ENCODE measurements at places on chromosomes 2 and 18. TPM values are rescaled to one million over a fixed set of nuclear protein-coding genes. Genes with fewer than 3 reads are reported as not detected.

- DNase-seq = peak; percentile 96
Observed at GRCh38 chr18:2515908-2516625, 55.2 kb downstream of the METTL4 start.

DNA sequence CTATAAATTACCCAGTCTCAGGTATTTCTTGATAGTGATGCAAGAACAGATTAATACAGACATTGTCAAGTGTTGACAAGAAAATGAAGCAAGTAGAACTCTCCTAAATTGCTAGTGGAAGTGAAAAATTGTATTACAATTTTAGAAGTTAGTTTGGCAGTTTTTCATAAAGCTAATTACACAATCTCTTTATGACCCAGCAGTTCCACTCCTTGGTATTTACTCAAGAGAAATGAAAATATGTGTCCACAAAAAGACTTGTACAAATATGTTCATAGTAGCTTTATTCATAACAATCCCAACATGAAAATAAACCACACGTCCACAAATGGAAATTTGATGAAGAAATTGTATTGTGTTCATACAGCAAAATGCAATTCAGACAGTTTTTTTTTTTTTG is 49.4 kb downstream of the PDE1A start:
- DNase-seq = no peak

Gene HRH4
- not detected for total RNA-seq

- no peak for DNase-seq
Observed at GRCh38 chr18:21389283-21389682, 147.3 kb downstream of the GREB1L start.

Gene INHBB
- total RNA-seq = 1.8 TPM

- DNase-seq = no peak
Observed at GRCh38 chr2:188495969-188496431, 204.3 kb downstream of the GULP1 start.

Gene SNTG2
- total RNA-seq = not detected

GRCh38 chr2:27379836-27380625 is 503 bp downstream of the ZNF513 start:
- DNase-seq = peak; percentile 58

- no peak for DNase-seq
Observed at GRCh38 chr18:2612996-2613395, 41.6 kb downstream of the NDC80 start.

DNA sequence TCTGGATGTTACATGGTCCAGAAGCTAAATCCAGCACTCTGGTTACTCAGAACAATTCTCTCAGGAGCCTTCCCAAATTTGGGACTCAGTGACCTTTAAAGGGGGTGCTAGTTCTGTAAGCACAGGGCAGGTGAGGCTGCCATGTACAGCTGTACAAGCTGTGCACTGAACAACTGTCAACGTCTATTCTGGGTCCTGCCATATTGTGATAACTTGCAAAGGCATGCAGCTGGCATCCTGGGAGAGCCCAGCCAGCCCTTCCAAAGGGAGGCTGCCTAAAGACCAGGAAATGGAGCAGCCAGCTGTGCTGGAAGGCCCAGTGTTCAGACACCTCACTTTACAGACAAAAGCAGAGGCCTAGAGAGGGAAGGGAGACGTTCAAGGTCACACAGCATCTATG is 204.8 kb downstream of the KLHL29 start:
- DNase-seq = no peak

GRCh38 chr2:62304429-62305417 is 108.8 kb downstream of the B3GNT2 start:
- peak; percentile 99 for DNase-seq

DNA sequence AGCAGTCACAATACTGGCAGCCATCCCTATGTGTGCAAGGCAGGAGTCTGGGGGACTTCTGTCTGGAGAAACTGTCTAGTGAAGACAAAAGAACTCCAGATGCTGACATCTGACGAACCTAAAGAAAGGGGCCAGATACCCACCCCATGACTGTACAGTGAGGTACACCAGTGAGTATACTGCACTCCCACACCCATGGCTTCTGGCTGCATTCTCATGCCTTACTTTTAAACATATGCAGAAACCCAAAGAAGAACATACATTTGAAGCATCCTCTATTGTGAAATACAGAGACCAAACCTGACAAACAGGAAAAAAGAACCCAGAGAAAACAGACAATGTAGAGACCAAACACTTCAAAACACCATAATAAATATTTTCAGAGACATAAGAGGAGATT is 102.2 kb downstream of the ACTR3 start:
- no peak for DNase-seq

DNA sequence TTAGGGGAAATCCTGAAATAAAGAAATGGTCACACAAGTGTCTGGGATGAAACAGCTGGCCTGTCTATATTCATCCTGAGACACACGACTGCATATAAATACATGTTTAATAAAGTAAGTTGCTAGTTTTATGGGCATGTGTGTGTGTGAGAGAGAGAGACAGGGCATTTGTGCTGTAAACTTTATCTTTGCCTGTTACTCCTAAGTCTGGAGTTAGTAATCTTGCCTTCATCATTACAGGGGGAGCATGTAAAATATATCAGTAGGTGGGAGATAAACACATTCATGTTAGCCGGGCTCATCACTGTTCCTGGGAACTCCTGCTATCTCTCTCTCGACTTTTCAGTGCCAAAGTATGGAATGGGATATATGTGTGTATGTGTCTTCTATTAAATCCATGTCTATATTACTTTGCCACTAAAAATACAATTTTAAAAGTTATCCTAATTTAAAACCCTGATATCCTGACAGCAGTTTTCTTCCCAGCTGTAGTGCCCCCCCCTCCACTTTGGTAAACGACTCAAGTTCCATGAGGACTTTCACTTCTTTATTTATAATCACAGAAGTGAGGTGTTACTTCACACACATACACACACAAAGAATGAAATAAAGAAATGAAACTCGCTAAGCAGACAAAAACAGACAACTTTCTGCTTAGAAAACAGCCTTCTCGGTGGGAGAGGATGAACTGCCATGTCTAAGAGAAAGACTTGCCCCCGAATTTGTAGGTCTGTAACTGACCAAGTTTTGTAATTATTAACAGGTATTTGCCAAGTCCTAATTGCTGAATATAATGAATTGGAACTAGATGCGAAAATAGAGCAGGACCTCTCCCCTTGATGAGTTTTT is 947 bp downstream of the ZEB2 start:
- DNase-seq = peak; percentile 56

Gene ANKRD30BL
- not detected for total RNA-seq

Gene DLX1
- total RNA-seq = not detected

- DNase-seq = no peak
Observed at GRCh38 chr18:66582211-66582610, 21.7 kb downstream of the CDH19 start.

GRCh38 chr18:26471027-26471426 is 77.3 kb downstream of the KCTD1 start:
- no peak for DNase-seq

Gene AOX1
- total RNA-seq = 0.23 TPM

Gene IL1RL1
- 44.0 TPM for total RNA-seq

Gene PSMA8
- total RNA-seq = not detected

- no peak for DNase-seq
Observed at GRCh38 chr2:190190507-190191162, 128.1 kb upstream of the MSTN start.

GRCh38 chr2:63658176-63658968 is 69.6 kb downstream of the MDH1 start:
- DNase-seq = peak; percentile 80

Gene ZNF521
- total RNA-seq = 166 TPM

GRCh38 chr18:77486985-77487384 is 237.3 kb downstream of the GALR1 start:
- DNase-seq = no peak

- DNase-seq = no peak
Observed at GRCh38 chr2:179201869-179202268, 62.8 kb downstream of the SESTD1 start.

- DNase-seq = no peak
Observed at GRCh38 chr2:107627164-107627563, 199.5 kb upstream of the RGPD4 start.

Gene IL18RAP
- not detected for total RNA-seq

- DNase-seq = no peak
Observed at GRCh38 chr18:23819001-23819400, 129.7 kb downstream of the LAMA3 start.

Gene MALT1
- total RNA-seq = 8.8 TPM

Gene NCKAP5
- total RNA-seq = 3.0 TPM

Gene SKA1
- total RNA-seq = 23.9 TPM

Gene ASXL3
- 1.7 TPM for total RNA-seq

DNA sequence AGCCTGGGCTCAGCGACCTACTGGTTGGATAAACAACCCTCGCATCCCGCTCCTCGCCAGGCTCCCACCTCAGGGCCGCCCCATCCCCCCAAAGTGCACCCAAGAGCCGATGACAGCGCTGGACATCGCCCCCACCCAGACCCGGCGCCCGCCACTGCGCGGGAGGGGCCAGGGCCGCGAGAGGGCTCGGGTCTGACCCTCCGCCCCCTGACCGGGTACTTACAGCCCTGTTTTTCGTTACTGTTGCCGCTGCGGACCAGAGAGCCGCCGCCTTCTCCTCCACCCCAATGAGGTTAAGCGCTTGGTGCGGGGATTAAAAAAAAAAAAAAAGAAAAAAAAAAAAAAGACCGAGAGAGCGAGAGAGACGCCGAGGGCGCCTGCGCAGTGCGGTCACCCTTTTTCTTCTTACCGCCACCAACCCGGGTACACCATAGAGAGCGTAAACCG is at the start of gene CLASP1:
CLASP1 (minus strand) TSS at position 314 of the 447 bp plus-strand sequence. CDS start 43,567 bp downstream, outside the sequence.
- DNase-seq = no peak

DNA sequence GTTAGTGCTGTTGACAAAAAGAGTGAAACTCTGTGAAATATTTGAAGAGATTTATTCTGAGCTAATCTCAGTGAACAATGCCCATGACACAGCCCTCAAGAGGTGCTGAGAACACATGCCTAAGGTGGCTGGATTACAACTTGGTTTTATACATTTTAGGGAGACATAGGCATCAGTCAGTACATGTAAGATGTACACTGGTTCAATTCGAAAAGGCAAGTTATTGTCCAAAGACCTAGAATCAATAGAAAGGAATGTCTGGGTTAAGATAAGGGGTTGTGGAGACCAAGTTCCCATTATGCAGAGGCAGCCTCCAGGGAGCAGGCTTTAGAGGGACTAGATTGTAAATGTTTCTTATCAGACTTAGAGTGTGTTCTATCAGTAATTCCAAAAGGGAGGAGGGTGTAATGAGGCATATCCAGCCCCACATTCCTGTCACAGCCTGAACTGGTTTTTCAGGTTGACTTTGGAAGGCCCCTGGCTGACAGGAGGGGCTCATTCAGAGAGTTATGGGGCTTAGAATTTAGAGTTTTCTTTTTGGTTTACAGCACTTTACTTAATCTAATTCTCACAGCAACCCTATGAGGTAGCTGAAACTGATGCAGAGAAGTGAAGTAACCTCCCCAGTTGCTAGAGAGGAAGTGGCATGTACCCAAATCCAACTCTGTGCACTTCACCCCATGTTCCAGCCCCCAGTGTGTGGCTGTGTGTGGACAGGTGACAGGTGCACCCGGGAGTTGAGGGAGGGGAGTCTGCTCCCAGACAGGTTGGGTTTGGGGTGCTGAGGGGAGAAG is 28.3 kb upstream of the ASAP2 start:
- no peak for DNase-seq

Gene BMP10
- not detected for total RNA-seq

DNA sequence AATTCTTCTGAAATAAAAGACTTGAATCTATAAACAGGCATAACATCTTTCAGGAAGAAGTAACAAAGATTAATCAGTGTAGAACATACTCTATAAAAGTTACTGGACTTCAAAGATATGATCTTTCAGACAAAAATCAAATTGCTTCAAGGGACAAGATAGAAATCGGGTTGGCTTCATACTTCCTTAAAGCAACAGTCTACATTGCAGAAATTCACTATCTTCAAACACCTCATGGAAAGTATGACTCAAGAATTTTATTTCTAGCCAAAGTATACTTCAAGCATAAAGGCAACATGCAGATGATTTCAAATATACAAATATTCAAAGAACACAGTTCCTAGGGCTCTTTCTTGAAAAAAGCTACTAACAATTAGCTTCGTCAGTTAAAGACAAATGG is 240.7 kb downstream of the SRBD1 start:
- DNase-seq = peak; percentile 66

GRCh38 chr18:79382681-79383387 is 12.9 kb upstream of the NFATC1 start:
- DNase-seq = no peak

GRCh38 chr2:61090386-61090921 is 24.8 kb downstream of the SANBR start:
- no peak for DNase-seq

- DNase-seq = no peak
Observed at GRCh38 chr2:112679484-112679883, 33.7 kb downstream of the SLC20A1 start.

Gene NT5C1B
- not detected for total RNA-seq

DNA sequence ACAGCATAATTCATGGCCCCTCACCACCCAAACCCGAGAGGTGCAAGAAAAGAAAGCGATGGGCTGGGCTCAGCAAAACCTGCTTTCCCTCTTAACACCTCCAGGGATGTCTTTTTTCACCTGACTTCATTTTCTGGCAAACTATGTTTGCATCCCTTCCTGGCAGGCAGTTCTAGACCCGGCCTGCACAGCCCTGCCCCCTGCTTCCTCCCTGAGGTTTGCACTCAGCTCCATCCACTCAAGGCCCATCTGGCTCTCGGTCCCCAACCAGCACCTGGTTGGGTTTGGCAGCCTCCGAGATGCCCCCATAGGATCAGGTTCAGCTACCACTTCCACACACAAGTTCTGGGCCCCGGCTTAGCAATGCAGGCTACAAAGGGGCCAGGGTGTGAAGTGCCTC is 185.7 kb downstream of the SMAD7 start:
- DNase-seq = no peak

- peak; percentile 29 for DNase-seq
Observed at GRCh38 chr2:203427061-203427460, 98.9 kb downstream of the ABI2 start.

Gene PIKFYVE
- 28.5 TPM for total RNA-seq

Gene KCNE4
- total RNA-seq = not detected

Gene SERPINB7
- not detected for total RNA-seq

DNA sequence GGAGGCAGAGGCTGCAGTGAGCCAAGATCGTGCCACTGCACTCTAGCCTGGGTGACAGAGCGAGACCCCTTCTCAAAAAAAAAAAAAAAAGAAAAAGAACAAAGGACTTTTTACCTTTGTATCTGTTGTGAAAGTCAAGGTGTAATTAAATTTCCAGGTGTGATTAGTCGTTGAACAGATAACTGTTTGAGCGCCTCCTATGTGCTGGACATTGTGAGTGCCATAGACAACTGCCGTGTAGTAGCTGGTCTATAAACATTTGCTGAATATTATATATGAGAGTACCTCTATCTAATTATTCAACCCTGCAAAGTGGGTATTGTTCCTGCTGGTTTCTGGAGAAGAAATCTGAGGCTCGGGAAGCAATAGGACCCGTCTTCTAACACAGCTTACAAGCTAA is 71.8 kb downstream of the ASAP2 start:
- no peak for DNase-seq

- DNase-seq = peak; percentile 36
Observed at GRCh38 chr2:63587814-63588384, 378 bp downstream of the WDPCP start.

Measured in endothelial cell of umbilical vein (primary cell).